Stimulated activated CD8-positive, alpha-beta memory T cell treated with anti-CD3 and anti-CD28 coated beads, Interleukin-2, amount 100 ng/mL, for 1 hour (primary cell): ENCODE measurements at places on chromosomes 16 and 17.

GRCh38 chr17:59652119-59652518, 32.4 kb downstream of the CLTC start:
- no peak for DNase-seq

DNA sequence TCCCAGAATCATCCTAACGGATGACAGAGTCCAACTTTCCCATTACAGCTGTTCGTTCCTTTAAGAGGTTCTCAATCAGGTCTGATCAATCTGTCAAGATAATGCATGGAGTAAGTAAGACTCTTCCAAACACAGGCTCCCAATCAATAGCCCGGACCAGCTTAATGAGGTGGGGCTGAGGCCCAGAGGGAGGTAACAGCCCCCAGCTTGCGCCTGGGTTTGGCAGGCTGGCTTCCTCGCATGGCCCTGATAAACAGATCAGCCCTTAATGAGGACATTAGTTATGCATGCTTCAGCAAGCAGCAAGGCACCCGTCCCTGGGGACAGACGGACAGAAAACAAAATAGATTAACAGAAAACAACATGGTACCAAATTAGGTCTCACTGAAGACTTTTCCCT, 145.7 kb downstream of the ZFHX3 start:
- no peak for DNase-seq

DNA sequence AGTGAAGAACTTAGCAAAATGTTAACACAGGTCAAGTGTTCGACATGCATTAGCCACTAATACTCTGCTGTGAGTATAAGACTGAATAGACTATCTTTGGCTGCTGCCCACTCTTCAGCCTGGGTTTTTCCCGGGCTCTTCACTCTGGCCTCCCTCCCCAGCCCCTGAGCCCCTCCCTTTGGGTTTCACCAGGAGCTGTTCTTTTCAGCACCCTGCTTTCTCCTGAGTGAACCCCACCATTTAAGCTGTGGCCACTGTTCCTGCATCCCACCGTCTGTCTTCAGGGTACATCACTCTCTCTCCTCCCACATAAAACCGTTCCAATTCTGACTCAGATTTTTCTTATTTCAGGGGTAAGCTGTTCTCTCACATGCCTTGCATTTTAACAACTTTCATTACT, 92.0 kb upstream of the ASIC2 start:
- DNase-seq: no peak

- peak; percentile 67 for DNase-seq
These were observed 13.2 kb downstream of the ATP5PD start for GRCh38 chr17:75033346-75034235.

DNA sequence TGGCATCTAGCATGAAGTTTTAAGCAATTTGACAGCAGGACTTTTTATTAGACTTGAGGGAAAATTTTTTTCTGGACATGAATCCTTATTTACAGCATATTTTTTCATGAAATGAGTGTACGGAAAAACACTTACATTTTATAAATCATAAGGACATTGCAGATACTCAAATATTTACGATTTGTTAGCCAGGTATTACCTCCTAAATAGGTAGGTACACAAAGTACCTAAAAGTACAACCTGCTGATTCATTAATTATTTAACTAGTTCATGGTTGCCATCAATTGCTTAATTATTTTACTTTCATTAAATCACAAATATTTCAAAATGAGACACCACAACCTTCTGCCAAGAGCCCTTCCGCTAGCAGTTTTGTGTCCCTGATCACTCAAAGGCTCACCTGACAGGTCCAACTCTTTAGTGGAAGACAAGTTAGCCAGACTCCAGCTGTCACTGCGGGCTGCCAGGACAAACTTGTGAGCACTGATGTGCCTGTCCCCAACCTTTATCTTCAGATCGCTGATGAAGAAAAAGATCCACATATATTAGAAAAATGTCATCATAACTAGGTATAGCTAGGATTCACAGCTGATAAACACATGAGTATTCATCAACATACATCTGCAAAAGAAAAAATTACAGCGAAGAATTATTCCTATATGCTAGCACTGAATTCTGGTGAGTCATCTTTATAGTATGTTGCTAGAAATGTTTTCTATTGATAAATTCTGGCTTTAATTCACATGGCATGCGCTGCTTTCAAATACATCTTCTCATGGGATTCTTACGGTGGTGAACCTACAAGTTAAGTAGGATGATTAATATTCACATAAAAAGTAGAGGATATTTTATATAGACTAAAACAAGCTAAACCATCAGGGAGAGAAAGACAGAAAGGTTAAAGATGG, 28.2 kb downstream of the ANKFY1 start:
- no peak for DNase-seq

GRCh38 chr17:21163101-21163500, 36.3 kb downstream of the DHRS7B start:
- no peak for DNase-seq

DNA sequence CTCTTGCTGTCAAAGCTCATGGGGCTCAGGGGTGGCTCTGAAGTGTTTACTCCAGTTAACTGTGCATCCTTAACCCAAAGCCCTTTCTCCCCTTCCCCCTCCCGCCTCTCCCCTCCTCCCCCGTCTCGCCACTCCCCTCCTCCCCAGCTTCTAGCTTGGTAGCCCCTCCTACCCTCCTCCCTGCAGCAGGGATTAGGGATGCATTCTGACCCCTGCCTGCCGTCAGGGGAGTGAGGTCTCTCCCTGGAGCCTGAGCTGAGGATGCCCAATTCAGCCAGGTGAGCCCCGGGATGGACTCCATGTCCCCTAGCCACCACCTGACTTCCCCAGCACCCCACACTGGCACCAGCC, 1.6 kb downstream of the HS3ST6 start:
- no peak for DNase-seq

GRCh38 chr17:41800601-41801373, 11.0 kb downstream of the P3H4 start:
- DNase-seq: no peak

DNA sequence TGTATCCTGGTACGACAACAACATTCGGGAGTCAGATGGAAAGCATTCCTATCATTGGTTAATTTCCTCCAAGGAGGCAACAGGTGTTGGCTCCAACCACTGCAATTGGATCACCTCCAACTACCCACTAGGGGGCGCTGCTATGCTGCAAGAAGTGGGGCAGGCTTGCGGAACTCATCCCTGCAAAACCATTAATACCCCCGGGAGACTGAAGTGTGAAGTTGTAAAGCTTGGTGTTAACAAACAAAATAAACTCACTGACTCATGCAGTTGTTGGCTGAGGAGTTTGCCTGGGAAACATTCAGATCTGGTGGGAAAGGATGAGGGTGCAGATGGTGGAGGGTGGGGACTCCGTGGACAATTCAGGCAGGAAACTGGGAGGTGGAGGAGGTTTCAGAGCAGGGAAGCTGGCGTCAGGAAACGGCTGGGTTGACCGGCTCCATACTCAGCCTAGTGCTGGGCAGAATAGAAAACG, 84.9 kb downstream of the HS3ST2 start:
- no peak for DNase-seq
